ENCODE measurements at places on chromosomes 3 and 15. TPM values are rescaled to one million over a fixed set of nuclear protein-coding genes. Genes with fewer than 3 reads are reported as not detected.

CCR8 gene
- not detected for polyA plus RNA-seq

FOXP1 gene
- polyA plus RNA-seq = 18.2 TPM

GRK7 gene
- polyA plus RNA-seq = not detected

ZIC4 gene
- 3.8 TPM for polyA plus RNA-seq

NCEH1 gene
- polyA plus RNA-seq = 2.1 TPM
